ENCODE measurements at places on chromosomes 12 and 14.

- DNase-seq: peak; percentile 85
These were observed 727.6 kb downstream of the DIO2 start for GRCh38 chr14:79483477-79484388.

DNA sequence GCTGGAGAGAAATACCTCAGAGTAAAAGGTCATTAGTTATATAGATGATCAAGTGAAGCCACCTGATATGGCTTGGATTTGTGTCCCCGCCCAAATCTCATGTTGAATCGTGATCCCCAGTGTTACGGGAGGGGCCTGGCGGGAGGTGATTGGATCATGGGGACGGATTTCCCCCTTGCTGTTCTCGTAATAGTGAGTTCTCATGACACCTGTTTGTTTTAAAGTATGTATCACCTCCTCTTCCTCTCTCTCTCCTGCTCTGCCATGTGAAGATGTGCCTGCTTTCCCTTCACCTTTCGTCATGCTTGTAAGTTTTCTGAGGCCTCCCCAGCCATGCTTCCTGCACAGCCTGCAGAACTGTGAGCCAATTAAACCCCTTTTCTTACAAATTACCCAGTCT lies 124.8 kb downstream of the FOXA1 start:
- DNase-seq: no peak

DNA sequence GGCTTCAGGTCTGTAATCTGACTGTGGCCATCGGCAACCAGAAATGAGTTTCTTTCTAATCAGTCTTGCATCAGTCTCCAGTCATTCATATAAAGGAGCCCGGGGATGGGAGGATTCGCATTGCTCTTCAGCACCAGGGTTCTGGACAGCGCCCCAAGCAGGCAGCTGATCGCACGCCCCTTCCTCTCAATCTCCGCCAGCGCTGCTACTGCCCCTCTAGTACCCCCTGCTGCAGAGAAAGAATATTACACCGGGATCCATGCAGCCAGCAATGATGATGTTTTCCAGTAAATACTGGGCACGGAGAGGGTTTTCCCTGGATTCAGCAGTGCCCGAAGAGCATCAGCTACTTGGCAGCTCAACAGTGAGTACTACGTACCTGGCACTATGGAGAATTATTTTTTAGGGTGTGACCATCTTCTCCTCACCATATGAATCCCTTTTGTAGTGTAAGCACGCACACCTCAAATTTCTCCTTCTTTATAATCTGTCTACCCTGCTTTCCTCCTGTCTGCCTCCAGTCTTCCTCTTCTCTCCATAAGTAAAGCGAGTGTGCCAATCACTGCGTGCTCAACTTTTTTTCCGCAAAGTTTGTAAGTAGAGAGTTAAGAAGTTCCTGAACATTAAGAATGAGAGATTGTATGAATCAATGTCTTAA lies at the start of gene TPH2:
TPH2 (plus strand) TSS at position 118 of the 658 bp plus-strand sequence; CDS start at position 260, 142 bp downstream.
- peak; percentile 34 for DNase-seq

DNA sequence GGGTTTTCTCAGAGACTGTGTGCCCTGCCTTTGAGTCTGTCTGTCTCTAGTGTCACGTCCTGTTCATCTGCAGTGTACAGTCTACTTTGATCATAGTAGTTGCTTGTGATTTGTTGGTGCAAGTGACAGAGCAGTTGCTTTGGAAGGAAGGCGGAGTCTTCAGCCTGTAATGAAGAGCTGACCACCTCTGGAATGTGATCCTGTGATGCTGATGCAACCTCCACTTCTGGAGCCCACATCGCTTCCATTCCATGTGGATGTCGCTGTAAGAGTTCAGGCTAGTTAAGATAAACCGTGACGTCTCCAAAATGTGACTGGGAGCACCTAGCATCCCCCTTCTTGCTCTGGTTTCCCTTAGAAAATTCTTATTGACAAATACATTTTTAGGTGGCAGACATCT lies 51.8 kb downstream of the PELI2 start:
- DNase-seq: peak; percentile 25

GRCh38 chr12:123140676-123141614 lies 9.9 kb downstream of the PITPNM2 start:
- no peak for DNase-seq

- DNase-seq: no peak
These were observed 562 bp upstream of the GLIPR1L2 start for GRCh38 chr12:75390156-75390898.

DNA sequence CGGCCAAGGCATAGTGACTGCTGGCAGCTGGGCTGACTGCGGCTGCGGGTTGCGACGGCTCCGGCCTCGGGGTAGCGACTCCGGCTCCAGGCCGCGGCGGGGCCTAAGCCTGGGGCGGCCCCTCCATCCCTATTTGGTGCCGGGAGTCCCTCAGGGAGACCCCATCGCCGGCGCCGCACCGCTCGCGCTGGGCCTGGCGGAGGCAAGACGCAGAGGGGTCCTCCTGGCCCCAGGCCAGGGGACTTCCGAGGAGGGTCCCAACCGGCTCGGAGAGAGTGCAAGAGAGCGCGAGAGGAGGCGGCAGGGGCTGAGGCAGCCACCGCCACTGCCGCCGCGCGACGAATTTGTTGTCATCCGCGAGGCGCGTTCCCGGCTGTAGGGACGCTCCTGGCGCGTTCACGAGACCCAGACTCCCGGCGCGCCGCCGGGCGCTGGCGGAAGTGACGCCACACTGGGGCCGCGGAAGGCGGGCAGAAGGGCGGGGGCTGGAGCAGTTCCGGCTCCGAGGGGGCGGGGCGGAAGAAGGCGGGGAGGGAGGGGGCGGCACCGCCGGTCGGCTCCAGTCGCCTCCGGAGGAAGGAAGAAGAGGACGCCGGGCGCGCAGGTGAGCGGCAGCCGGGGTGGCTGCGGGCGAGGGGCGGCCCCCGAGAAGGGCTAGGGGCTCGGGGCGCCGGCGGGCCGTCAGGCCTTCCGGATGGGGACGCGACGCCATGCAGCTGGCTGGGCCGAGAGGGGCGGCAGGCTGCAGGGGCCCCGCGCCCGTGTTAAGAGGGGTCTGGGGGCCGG lies at the start of the genes ATG2B and GSKIP:
ATG2B (minus strand) TSS at position 377 of the 786 bp plus-strand sequence; CDS start at position 12, 365 bp downstream.
GSKIP (plus strand) TSS at position 562 of the 786 bp plus-strand sequence. CDS start 18,722 bp downstream, outside the sequence.
- peak; percentile 74 for DNase-seq

DNA sequence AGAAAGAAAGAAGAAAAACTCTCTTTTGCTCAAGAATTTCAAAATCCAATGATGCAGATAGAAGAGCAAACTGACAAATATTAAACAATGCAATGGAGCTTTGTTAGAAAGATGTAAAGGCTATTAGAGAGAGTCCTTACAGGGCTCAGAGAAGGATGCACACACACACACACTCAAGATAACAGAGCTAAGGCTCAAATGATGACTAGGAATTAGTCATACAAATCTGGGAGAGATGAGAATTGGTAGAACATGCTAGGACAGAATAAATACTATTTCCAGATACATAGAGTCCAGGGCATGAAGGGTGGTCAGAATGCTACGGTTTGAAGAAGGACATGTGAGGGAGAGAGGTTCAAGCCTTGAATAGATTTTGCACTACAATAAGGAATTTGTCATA lies 650.1 kb upstream of the MDGA2 start:
- DNase-seq: peak; percentile 46

GRCh38 chr14:106120101-106120500 lies 593.7 kb downstream of the TMEM121 start:
- DNase-seq: no peak

- DNase-seq: no peak
These were observed 17.6 kb downstream of the LACRT start for GRCh38 chr12:54616933-54617680.

DNA sequence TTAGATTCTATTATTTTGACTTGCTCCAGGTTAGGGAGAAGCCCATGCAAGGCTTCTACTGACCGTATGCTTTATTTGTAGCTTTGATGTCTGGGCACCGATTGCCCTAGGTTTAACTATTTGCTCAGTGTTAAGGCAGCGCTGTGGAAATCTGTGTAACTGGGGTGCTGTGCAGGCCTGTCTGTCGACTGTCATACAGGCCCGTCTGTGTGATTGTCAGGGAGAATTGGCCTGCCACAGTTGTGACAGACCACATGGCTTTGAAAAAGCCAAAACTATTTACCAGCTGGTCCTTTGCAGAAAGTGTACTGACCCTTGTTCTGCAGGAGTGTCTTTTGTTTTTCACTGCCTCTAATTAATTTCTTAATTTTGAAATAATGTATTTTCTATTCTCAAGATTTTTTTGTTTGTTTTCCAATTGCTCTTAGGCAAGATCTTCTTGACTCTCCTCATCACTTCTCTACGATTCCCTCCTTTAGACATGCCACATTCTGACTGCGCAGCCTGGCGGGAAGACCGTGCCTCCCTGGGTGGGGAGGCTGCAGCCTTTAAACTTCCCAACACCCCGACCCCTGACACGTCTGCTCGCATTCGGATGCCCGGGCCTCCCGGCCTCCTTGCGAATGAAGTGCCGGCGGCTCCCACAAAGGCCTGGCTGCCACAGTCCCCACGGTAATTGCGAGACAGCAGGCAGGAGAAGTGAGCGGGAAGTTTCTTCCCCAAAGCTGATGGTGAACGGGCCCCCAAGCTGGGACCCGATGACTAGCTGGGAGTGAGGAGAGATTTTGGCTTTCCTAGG lies 99.0 kb upstream of the EVL start:
- DNase-seq: no peak

- DNase-seq: no peak
These were observed 645 bp downstream of the JDP2 start for GRCh38 chr14:75428230-75429104.

GRCh38 chr12:32903318-32903717 lies 6.7 kb upstream of the PKP2 start:
- DNase-seq: no peak

GRCh38 chr12:71447691-71448132 lies 8.1 kb downstream of the LGR5 start:
- no peak for DNase-seq

- DNase-seq: no peak
These were observed 192.2 kb upstream of the C14orf180 start for GRCh38 chr14:104387022-104388010.

- no peak for DNase-seq
These were observed 134.6 kb downstream of the PTPRR start for GRCh38 chr12:70785896-70786295.

GRCh38 chr12:62766496-62766895 lies 168.5 kb downstream of the PPM1H start:
- DNase-seq: no peak

DNA sequence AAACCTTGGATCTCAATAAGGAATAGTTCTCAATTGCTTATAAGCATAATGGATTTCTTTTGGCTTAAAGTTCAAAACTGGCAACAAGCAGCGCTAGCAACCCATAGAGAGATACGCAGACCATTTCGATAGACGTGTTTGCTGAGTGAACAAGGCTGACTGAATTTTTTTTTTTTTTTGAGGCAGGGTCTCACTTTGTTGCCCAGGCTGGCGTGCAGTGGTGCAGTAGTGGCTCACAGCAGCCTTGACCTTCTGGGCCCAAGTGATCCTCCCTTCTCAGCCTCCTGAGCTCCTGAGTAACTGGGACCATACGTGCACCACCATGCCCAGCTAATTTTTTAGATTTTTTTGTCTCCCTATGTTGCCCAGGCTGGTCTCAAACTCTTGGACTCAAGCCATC lies 1.4 kb upstream of the AKAP5 start:
- DNase-seq: no peak

DNA sequence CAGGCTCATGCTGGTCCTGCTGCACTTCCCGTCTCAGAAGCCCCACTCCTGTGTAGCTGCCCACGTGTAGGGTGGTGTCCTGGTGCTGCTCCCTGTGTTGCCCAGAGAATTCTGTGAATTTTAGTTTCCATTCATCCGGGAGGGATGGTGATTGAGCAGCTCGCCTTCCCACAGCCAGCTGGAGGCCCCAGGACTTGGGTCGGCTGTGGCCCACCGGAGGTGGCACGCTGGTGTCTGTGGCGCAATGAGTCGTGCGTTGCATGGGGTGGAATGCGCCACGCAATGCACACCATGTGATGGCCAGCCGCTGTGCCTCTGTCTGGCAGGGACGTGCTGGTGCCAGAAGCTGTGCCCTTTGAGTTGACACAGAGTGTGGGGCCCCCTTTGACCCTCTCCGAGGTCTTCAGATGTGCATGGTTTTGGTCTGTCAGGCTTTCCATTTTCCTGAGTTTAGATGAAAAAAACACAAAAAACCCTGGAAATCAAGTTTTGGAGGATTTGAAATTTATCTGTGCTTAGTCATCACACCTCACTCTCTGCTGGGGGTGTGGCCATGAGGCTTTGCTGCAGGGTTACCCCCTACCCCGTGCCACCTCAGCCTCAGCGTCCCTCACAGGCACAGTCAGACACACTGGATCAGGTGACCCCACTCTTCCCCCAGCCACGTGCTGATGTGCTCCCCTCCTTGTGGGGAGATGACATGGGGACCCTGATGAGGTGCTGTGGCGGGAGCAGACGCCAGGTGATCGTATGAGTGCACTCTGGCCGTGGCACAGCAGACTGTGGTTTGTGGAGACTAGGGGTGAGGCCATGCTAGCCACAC lies 64.6 kb downstream of the EP400 start:
- no peak for DNase-seq

DNA sequence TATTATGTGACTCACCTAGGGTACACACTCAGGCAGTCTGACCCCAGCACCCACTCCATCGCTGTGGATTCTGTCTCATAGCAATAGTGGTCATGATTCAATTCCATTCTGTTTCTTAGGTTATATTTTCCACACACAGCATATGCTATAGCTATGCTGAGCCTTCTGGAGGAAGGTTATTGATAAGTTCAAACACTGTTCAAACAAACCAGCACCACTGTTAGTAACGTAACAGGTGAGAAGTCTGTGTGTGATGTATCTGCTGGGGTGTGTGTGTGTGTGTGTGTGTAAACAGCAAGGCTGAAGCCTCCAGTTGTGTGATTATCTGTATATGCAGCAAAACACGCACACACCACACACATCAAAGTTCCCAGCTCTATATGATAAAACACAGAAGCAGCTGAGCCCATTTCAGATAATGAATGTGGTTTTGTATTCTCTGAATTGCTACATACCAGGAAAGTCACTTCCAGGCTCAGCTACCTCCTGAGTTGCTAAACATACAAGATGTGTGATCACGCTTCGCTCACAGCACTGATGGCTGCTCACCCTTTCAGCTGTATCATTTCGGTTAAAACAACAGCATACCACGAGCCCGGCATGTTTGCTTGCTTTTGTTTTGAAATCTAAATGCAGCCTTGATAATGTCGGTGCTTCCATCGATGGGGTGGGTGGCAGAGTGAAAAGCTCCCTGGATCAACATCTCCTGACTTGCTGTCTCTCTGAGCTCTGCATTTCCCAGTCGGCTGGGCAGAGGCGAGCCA lies 6.8 kb upstream of the SYNE3 start:
- DNase-seq: no peak

DNA sequence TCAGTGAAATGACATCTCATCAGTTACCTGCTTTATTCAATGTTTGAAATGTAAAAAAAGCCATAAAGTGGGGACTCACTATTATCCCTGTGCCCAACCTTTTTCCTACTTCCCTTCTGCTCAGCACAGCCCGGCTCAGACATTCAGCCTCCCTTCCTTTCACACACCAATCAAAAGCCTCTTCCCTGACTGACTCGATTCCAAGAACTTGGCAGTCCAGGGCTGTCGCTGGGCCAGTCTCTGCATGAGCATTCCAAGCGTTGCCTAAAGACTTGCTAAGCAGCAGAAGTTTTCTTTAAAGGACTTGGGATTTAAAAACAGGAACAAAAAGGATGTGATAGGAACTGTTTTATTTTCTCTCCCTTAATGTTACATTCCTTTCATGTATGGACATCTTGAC lies 22.7 kb downstream of the ITPR2 start:
- DNase-seq: peak; percentile 87

GRCh38 chr14:78758333-78758732 lies 588.2 kb downstream of the NRXN3 start:
- DNase-seq: peak; percentile 11
